Stomach (tissue), 19 donors: ENCODE measurements at places on chromosomes 2 and 18. TPM values are rescaled to one million over a fixed set of nuclear protein-coding genes. Genes with fewer than 3 reads are reported as not detected.
A peak's percentile ranks its signal among the peaks of the same experiment; 100 is the strongest.

Gene KLHL30
- total RNA-seq = 1.7 TPM

Gene COL5A2
- total RNA-seq = 95.3 TPM

Gene ARHGAP15
- 5.8 TPM for total RNA-seq

Gene C2orf80
- not detected for total RNA-seq

Gene CRYGD
- total RNA-seq = not detected

Gene STK11IP
- total RNA-seq = 17.1 TPM

- peaks cover 30% of the 10 kb centered on the region for H3K27me3 ChIP-seq
- H3K4me1 ChIP-seq = no peaks in the 10 kb centered on the region
- no peak overlapping the region for H3K27ac ChIP-seq
- no peaks in the 10 kb centered on the region for H3K36me3 ChIP-seq
Observed at GRCh38 chr2:128474036-128474955, 155.6 kb upstream of the HS6ST1 start.

DNA sequence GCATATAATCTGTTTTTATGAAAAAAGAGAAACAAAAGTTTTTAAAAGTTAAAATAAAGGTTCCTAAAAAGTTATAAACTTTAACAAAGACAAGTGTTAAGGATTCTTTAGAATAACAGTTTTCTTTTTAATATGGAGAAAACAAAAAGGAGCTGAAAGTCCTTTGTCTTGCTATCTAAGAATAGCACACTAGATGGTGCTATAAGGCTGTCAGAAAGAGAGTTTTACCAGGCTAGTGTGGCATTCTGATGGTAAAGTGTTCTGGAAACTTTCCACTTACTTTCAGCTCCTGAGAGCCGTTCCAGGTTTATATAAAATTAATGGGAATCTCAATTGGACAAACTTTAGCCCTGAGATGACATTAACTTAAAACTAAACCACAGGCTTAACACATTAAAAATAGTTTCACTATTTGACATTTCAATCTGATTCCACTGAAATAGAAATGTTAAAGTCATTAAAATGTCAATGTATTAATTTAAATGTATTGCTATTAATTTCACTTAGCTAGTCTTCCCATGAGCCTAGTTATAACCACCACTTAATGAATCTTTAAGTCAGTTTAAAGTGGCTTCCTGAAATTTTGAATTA lies 3.7 kb downstream of the FBXO48 start:
- DNase-seq = peak; percentile 82
- no peak overlapping the region for H3K4me3 ChIP-seq
- H3K36me3 ChIP-seq = no peaks in the 10 kb centered on the region
- no peak overlapping the region for H3K27ac ChIP-seq
- peaks cover 17% of the 10 kb centered on the region for H3K4me1 ChIP-seq

DNA sequence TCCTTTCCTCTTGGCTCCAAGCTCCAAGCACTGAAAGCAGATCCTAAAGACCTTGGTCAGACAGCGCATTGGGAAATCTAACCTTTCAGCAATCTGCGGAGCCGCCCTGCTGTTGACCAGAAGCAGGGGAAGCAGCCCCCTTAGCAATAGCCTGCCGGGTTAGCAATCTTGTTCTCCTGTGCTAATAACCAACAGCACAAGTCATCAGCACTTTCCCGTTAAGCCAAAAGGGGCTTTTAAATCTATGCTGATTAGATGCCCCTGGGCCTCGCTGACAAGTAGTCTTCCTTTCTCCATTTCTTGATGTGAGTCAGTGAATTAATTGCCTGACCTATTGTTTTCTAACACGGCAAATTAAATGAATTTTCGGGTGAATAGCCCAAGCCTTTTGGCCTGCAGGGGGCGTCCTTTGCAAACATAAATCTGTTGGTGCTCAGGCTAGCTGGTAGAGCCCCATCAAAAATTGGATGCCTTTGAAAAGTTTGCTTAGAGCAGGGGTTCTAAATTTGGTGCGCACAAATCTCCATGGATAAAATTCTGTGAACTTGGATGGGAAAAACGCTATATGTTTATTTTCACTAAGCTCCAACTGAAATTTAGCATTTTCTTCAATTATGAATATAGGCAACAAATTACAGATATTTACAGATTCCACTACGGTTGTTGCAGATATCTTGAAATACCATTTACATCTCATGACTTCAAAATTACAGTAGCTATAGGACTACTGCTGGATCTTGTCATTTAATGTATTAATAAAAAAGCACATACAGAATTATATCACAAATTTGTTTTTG lies 24.6 kb downstream of the MAIP1 start:
- H3K4me1 ChIP-seq = no peaks in the 10 kb centered on the region
- H3K27me3 ChIP-seq = no peaks in the 10 kb centered on the region
- H3K4me3 ChIP-seq = no peak overlapping the region
- H3K36me3 ChIP-seq = no peaks in the 10 kb centered on the region

GRCh38 chr2:236689981-236690380 lies 120.4 kb downstream of the ACKR3 start:
- no peak overlapping the region for H3K4me3 ChIP-seq
- no peaks in the 10 kb centered on the region for H3K27me3 ChIP-seq
- H3K27ac ChIP-seq = no peak overlapping the region
- no peaks in the 10 kb centered on the region for H3K36me3 ChIP-seq
- H3K4me1 ChIP-seq = peaks cover 6% of the 10 kb centered on the region

- DNase-seq = no peak
- H3K27me3 ChIP-seq = no peaks in the 10 kb centered on the region
- H3K4me1 ChIP-seq = no peaks in the 10 kb centered on the region
- no peak overlapping the region for H3K27ac ChIP-seq
Observed at GRCh38 chr18:55073834-55074233, 114.6 kb upstream of the CCDC68 start.

DNA sequence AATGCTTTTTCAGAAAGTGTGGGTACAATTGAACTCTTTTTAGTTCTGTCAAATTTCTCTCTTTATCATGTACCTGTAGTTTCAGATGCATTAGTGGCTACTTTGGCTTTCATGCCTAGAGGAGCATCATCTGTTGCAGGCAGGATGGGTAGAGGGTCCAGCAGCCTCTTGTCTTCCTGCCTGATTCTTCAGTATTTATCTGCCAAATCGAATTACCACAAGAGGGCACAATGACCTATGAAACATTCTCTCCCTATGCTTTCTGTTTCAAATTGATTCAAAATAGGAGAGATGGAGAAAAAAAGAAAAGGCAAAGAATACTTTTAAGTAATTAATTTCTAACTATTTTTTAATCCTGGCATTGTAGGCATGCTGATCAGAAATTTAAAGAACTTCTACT lies 477.2 kb downstream of the TRIB2 start:
- H3K4me3 ChIP-seq = no peak overlapping the region
- no peaks in the 10 kb centered on the region for H3K4me1 ChIP-seq
- peak; percentile 51 for DNase-seq
- H3K27ac ChIP-seq = no peak overlapping the region
- H3K36me3 ChIP-seq = no peaks in the 10 kb centered on the region

DNA sequence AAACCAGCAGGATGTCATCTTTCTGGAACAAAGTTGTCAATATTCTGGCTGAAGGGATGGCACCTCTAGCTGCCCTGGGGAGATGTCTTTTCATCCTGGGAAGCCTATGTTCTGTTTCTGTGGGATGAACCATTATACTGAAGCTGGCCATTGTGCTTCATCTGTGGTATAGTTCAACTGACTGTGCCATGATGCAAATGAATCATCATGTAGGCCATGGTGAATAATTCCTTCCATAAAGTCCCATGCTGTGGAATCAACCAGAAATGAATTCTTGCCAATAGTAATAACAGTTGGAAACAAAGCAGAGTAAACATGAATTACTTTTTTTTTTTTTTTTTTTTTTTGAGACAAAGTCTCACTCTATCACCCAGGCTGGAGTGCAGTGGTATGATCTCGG lies 64.1 kb upstream of the CNGA3 start:
- no peak overlapping the region for H3K27ac ChIP-seq
- no peak overlapping the region for H3K4me3 ChIP-seq
- no peaks in the 10 kb centered on the region for H3K27me3 ChIP-seq

DNA sequence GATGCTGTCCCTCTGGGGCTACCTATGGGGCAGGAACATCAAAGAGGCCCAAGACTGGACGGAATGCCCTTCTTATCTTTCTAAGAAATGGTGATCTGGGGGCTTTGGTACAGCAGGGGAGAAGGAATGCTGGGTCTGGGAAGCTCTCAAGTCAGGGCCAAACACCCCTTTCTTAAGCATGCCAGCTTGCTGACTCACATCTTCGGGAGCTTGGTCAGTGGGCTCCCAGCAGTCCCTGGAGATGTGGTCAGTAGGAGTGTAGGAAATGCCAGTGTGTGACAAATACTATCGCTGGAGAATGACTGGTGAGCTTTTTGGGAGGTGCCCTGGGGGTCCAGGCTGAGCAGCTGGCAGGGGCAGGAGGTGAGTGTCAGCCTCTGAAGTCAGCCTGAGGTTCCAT lies 105.0 kb upstream of the CDC42EP3 start:
- H3K36me3 ChIP-seq = no peaks in the 10 kb centered on the region
- no peak overlapping the region for H3K4me3 ChIP-seq
- H3K4me1 ChIP-seq = no peaks in the 10 kb centered on the region

DNA sequence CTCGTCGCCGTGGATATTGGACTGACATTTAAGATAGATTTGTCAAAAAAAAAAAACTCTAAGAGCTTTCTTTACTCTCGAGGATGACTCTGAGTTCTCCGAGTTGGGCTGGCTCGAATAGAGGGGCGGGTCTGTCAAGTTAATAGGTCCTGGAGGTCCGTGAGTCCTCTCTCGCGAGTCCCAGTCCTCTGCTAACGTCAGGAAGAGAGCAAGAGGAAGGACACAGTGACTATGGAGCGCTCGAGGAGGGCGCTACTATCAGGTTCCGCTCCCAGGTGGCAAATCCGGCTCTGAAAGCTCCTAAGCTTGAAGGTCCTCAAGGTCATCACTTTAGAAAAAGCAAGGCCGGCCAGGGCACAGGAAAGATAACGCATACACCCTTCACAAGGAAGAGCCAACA lies 404 bp upstream of the AKAIN1 start:
- peaks cover 41% of the 10 kb centered on the region for H3K27me3 ChIP-seq
- no peak overlapping the region for H3K4me3 ChIP-seq
- no peaks in the 10 kb centered on the region for H3K36me3 ChIP-seq
- DNase-seq = peak; percentile 1
- H3K4me1 ChIP-seq = no peaks in the 10 kb centered on the region

DNA sequence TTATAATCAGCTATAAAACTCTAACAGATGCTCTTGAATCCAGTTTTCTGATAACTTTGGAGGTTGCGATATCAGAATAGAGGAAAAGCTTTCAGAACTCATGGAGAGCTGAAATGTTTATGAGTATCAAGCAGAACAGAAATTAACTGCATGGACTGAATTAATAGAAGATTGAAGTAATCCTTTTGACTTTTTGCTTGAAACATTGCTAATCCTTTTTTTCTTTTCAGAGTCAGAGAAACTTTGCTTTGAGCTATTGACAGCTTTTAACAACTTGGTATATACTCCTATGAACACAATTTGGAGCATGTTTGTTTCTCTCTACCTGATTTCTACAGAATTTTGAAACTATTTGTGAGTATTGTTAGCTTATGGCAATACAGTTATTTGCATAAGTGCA lies 1254.8 kb downstream of the LRP1B start:
- H3K27ac ChIP-seq = no peak overlapping the region
- no peak overlapping the region for H3K4me3 ChIP-seq
- H3K27me3 ChIP-seq = no peaks in the 10 kb centered on the region
- no peak for DNase-seq
- no peaks in the 10 kb centered on the region for H3K4me1 ChIP-seq
- no peaks in the 10 kb centered on the region for H3K36me3 ChIP-seq

GRCh38 chr2:73870084-73870483 lies 22.7 kb upstream of the ACTG2 start:
- peak; percentile 93 for DNase-seq
- no peaks in the 10 kb centered on the region for H3K27me3 ChIP-seq
- no peak overlapping the region for H3K4me3 ChIP-seq
- H3K4me1 ChIP-seq = peaks cover 12% of the 10 kb centered on the region

DNA sequence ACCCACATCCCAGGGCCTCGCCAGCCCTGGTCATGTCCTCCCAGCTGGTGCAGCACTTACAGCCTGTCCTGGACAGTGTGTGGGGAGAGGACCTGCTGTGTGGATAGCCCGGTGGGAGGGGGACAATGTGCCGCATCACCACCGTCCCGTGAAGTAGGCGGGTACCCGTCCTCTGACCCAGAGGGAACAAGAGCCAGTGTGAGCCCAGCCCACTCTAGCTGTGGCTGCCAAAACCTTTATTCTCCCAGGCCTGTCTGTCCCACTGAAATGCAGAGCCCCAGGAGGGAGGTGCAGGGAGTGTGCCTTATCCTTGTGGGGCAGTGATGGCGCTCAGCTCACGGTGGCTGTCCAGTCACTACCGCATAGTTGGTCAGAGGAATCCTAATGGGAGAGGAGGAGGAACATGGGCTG lies 1.7 kb downstream of the TRAF3IP1 start:
- H3K27me3 ChIP-seq = no peaks in the 10 kb centered on the region
- peak; percentile 9 for DNase-seq
- no peak overlapping the region for H3K27ac ChIP-seq
- H3K36me3 ChIP-seq = peaks cover 44% of the 10 kb centered on the region

- H3K4me1 ChIP-seq = no peaks in the 10 kb centered on the region
- H3K27me3 ChIP-seq = no peaks in the 10 kb centered on the region
- H3K36me3 ChIP-seq = no peaks in the 10 kb centered on the region
- no peak overlapping the region for H3K27ac ChIP-seq
- no peak for DNase-seq
- H3K4me3 ChIP-seq = no peak overlapping the region
Observed at GRCh38 chr2:104836841-104837240, 17.1 kb upstream of the POU3F3 start.

GRCh38 chr18:67068608-67069007 lies 447.9 kb downstream of the DSEL start:
- DNase-seq = no peak
- H3K4me1 ChIP-seq = no peaks in the 10 kb centered on the region
- H3K36me3 ChIP-seq = no peaks in the 10 kb centered on the region

- no peak overlapping the region for H3K4me3 ChIP-seq
- H3K36me3 ChIP-seq = no peaks in the 10 kb centered on the region
- no peaks in the 10 kb centered on the region for H3K4me1 ChIP-seq
Observed at GRCh38 chr2:54325148-54325547, 69.1 kb upstream of the TSPYL6 start.

GRCh38 chr2:55560855-55561254 lies 41.3 kb downstream of the CFAP36 start:
- peaks cover 57% of the 10 kb centered on the region for H3K36me3 ChIP-seq
- H3K4me3 ChIP-seq = no peak overlapping the region
- H3K4me1 ChIP-seq = peaks cover 11% of the 10 kb centered on the region
- H3K27ac ChIP-seq = no peak overlapping the region
- DNase-seq = no peak
- H3K27me3 ChIP-seq = no peaks in the 10 kb centered on the region

GRCh38 chr2:188765522-188766470 lies 208.4 kb upstream of the COL3A1 start:
- no peak overlapping the region for H3K4me3 ChIP-seq
- no peak overlapping the region for H3K27ac ChIP-seq
- H3K36me3 ChIP-seq = no peaks in the 10 kb centered on the region
- H3K27me3 ChIP-seq = no peaks in the 10 kb centered on the region
- no peaks in the 10 kb centered on the region for H3K4me1 ChIP-seq
- DNase-seq = no peak

DNA sequence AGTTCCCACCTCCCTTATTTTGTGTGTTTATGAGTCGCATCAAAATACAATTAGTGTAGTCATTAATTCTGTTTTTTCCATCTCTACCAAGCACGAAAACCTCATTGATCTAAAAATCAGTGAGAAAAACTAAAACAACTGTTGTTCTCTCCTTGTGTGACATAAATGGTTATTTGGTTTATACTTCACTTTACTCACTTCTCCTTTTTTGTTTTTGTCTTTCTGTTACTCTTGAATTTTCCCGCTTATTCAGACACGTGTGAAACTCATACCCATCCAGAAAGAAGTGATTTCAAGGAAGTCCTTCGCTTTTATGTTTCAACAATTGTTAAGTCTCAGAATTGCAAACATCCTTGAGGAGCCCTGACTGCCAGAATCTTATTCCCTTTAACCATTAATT lies 121.6 kb downstream of the EML6 start:
- no peak overlapping the region for H3K27ac ChIP-seq
- no peaks in the 10 kb centered on the region for H3K4me1 ChIP-seq
- DNase-seq = no peak
- H3K36me3 ChIP-seq = no peaks in the 10 kb centered on the region
